Stimulated activated CD4-positive, alpha-beta T cell treated with anti-CD3 and anti-CD28 coated beads, Interleukin-2, amount 100 ng/mL, for 4 hours (primary cell): ENCODE measurements at places on chromosomes 1 and 21.

GRCh38 chr1:40232444-40232843 lies 15.3 kb upstream of the TMCO2 start:
- DNase-seq, result peak; percentile 10

GRCh38 chr1:40477678-40478053 lies 576 bp downstream of the ZFP69 start:
- no peak for DNase-seq

- DNase-seq, result no peak
Observed at GRCh38 chr1:230633469-230633868, 8.8 kb upstream of the COG2 start.

- no peak for DNase-seq
Observed at GRCh38 chr1:103514920-103515503, 10.5 kb upstream of the RNPC3 start.

- peak; percentile 45 for DNase-seq
Observed at GRCh38 chr1:202184750-202185460, 8.7 kb upstream of the LGR6 start.

- no peak for DNase-seq
Observed at GRCh38 chr21:43602266-43603232, 56.7 kb downstream of the HSF2BP start.

DNA sequence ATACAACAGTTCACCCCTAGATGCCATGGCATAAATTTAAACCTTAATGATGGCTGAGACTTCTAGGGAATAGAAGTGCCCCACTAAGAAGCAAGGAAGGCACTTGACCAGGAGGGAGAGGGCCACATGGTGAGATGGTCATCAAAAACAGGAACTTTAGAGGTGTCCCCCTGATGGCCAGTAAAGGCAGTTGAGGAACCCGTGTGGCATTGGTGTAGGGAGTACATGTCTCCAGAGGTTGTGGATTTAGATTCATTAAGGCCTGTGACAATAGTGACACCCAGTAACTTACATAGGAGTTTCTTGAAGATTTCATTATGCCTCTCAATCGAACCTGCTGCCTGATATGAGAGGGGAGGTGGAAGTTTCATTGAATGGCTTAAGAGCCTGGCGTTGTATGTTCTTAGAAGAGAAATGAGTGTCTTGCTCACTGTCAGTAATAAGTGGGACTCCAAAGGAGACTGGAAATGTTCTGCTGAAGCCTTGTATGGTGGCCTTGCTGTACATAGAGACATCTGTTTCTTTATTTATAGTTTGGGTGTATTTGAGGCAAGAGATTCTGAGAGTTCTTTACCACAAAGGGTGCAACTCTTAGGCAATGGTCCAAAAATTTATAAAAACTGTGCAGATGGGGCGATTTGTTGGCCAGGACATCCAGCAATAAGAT lies 27.9 kb downstream of the EDARADD start:
- DNase-seq, result no peak

DNA sequence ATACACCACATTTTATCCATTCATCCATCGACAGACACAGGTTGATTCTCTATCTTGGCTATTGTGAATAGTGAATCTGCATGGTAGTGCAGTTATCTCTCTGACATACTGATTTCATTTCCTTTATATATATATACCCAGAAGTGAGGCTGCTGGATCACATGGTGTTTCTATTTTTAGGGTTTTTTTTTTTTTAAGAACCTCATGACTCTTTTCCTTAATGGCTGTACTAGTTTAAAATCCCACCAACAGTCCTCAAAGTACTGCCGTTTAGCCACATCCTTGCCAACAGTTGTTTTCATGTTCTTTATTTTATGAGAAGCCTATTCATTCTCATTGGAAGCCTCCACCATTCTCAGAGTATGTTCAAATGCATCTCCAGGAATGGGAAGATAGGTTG lies 258.7 kb upstream of the SNX7 start:
- DNase-seq, result no peak

DNA sequence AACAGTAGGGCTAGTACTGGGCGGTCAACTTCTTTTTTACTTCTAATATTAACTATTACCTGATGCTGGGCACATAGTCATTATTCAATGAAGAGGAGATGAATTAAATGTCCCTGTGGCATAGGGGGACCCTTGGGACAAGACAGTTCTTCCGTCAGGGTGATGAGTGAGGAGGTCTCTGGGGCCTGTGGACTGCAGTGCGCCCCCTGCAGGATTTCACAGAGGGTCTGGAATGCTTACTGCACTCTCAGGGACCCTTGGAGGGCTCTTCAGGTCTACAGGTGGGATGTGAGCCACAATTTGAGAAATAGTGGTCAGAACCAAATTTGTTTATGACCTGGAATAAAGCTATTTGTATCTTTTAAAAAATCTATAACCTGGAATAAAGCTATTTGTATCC lies 149.4 kb downstream of the FAM78B start:
- no peak for DNase-seq

DNA sequence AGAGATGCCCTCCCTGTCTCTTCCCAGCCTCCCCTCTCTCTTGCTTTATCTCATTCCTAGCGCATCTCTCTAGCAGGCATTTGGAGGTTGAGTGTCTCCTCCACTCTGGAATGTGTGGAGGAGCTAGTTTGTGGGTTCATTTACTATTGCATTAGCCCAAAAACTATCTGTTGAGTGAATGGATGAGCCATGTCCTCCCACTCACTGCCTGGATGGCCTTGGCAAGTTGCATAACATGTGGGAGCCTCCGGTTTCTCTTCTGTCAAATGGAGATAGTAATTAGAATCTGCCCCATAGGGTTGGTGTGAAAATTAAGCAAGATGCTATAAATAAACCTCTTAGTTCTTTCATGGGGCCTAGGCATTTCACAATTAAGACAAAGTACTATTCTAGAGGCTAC lies 181.8 kb downstream of the KAZN start:
- no peak for DNase-seq

- DNase-seq, result no peak
Observed at GRCh38 chr21:19368944-19369343, 965.4 kb upstream of the TMPRSS15 start.

DNA sequence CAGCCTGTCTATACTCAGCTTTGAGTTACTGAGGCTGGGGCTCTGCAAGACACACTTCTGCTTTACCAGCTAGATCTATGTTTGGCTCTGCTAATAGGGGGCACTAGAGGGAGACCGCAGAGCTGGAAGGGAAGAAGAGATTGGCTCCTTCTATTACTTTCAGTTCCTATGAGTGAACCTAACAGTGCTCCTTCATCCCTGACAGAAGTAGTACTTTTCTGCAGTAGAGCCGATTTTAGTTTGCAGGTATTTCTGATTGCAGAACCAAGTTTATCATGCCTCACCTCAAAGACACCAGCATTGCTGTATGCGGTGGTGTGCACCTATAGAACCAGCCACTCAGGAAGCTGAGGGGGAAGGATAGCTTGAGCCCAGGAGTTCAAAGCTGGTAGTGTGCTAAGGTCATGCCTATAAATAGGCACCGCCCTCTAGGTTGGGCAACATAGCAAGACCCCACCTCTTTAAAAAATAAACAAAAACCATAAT lies 5.7 kb upstream of the ZDHHC18 start:
- DNase-seq, result no peak

- no peak for DNase-seq
Observed at GRCh38 chr1:57782357-57782756, 358.5 kb upstream of the DAB1 start.

GRCh38 chr1:233295975-233296322 lies 424 bp upstream of the PCNX2 start:
- no peak for DNase-seq

- no peak for DNase-seq
Observed at GRCh38 chr1:16367968-16368890, 1.2 kb downstream of the SZRD1 start.

- no peak for DNase-seq
Observed at GRCh38 chr1:117669572-117669971, 63.7 kb downstream of the TENT5C start.

- DNase-seq, result no peak
Observed at GRCh38 chr1:161998811-161999210, 24.9 kb downstream of the OLFML2B start.

DNA sequence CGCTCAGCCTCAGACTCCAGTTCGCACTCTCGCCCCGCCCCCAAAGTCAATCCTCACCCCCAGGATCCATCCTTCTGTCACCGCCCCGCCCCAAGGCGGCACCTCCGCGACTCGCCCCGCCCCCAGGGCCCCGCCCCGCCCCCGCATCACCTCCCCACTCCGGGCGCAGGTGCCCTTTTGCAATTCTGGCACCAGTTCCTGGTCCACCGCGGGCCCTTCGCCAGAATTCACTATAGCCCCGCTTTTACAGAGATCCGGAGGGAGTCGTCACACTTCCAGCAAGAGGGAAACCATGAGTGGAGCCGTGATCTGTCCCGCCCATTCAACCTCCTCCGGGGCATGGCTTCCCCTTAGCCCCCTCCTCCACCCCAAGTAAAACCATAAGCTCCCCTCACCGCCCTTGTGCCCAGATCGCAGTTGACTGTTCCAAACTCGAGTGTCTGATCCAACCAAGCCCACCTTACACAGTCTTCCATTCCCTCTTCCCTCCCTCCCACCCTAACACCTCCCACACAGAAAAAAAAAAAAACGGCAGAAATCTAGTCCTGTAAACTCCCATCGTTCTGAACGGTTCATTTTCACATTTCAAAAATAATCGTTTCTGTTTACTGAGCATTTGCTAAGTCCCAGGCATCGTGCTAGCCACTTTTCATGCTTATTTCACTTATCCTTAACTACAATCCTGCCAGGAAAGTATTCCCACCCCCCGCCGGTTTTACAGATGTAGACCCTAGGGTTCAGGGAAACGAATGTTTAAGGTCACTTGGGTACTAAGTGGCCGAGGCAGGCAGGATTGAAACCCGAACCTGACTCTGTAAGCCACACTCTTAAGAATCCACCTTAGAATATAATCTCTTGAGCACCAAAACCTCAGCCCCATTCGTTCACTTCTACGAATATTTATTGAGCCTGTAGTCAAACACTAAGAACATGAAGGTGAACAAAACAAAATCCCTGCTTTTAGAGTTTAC lies 1.3 kb upstream of the DNAJC16 start:
- DNase-seq, result peak; percentile 2

- peak; percentile 48 for DNase-seq
Observed at GRCh38 chr1:154182344-154183045, 9.4 kb downstream of the TPM3 start.

GRCh38 chr1:87869567-87869966 lies 540.9 kb downstream of the LMO4 start:
- DNase-seq, result no peak

DNA sequence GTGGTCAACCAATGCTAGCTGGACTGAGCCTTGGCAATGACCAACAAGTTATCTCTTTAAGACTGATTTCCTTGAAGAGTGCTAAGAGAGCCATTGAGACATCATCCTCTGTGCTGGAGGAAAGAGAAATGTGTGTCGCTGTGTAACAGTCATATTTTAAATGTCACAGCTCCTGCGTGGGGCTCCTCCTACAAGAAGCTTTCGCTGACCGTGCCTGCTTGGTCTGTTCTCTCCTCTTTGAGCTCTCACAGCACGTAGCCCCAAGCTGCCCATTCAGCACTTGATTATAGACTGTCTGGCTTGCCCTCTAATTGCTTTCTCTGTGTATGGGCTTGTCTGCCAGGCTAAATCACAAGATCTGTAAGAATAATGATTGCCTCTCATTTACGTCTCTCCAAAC lies 221.3 kb downstream of the FOXD2 start:
- no peak for DNase-seq

- no peak for DNase-seq
Observed at GRCh38 chr1:100076744-100077143, 56.0 kb downstream of the SASS6 start.

GRCh38 chr1:41329662-41330587 lies 31.3 kb upstream of the FOXO6 start:
- no peak for DNase-seq

GRCh38 chr1:77954521-77954920 lies 24.4 kb downstream of the FUBP1 start:
- DNase-seq, result no peak

- DNase-seq, result no peak
Observed at GRCh38 chr1:151003180-151003579, 3.5 kb downstream of the MINDY1 start.
